COLO829 (cell line): ENCODE measurements at places on chromosomes 7 and 10.

DNA sequence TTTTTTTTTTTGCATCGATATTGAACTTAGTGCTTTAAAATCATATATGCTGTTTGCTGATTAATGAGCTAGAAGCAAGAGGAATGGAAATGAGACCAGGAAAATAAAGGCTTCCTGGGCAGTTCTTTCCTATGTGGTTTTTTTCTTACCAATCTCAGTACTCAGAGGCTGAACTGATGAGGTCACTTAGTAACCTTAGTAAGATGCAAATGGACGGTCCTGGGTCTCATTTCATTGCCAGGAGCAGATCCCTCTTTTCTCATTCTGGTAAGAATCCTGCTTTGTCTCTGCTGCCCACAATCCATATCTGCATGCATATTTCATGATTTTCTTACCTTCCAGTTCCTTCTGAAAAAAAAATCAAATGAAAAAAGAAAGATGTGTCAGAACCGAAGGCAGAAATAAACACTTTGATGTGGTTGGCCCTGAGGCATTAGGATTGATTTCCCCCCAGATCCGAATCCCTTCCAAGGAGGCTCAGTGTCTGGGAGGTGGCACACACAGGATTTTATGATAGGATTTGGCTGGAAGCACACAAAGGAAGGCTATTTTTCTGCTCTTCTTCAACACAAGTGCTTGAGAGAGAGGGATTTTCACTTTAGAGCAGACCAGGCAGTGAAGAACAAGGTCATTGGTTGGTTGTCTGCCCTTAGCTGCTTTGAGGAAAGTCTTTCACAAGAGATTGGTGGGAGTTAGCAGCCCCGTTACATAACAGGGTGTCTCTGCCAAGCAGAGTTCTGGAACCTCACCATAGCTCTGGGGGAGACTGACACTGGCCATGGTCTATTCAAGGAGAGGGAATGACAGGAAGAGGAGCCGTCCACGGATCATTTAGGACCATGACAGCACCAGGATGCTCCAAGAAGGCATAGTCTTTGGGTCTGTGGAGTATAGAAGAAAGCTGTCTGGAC is 150.0 kb downstream of the CAMK1D start:
- no peak for DNase-seq

DNA sequence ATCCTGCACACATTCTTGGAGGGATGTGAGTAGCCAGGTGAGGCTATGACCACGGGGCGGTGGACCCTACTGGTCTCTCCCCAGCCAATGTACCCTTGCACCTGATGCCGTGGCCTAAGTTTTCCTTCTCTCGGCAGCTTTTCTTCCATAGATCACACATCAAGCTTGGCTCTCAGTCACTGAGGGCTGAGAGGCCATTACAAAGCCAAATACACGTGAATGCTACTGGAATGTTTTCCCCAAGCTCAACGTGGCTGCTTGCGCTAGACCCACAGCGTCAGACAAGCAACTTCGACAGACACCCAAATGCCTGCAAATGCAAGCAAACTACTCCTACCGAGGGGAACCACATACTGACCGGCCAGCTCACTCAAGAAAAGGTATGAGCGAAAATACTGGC is 83.1 kb downstream of the PRPF18 start:
- no peak for DNase-seq

- no peak for DNase-seq
Observed at GRCh38 chr7:47778153-47778661, 170.1 kb downstream of the PKD1L1 start.

- peak; percentile 50 for DNase-seq
Observed at GRCh38 chr7:50467817-50468610, 17.9 kb upstream of the FIGNL1 start.

GRCh38 chr7:120966961-120967360 is 16.4 kb downstream of the ING3 start:
- no peak for DNase-seq

- DNase-seq, result no peak
Observed at GRCh38 chr7:144907577-144907976, 71.7 kb upstream of the TPK1 start.

GRCh38 chr7:141013345-141013715 is 1.4 kb downstream of the MRPS33 start:
- DNase-seq, result peak; percentile 37

DNA sequence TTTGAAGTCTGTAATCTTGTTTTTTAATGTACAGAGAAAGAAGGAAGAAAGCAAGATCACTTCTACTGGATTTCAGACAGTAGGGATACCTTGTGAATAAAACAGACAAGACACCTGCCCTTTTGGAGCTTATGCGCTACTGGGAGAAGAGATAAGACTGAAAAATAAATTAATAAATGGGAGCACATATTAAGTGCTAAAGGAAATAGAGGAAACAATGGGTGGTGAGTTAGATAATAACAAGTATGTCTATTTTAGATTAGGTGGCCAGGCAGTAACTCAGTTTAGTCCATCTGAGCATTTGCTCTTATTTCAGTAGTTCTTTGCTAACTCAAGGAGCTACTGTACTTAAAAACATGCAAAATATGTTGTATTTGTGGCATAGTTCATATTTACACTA is 15.9 kb downstream of the MIOS start:
- no peak for DNase-seq

- DNase-seq, result no peak
Observed at GRCh38 chr10:20708305-20708704, 188.8 kb downstream of the NEBL start.

- DNase-seq, result no peak
Observed at GRCh38 chr7:32102432-32102873, 32.2 kb upstream of the PDE1C start.

DNA sequence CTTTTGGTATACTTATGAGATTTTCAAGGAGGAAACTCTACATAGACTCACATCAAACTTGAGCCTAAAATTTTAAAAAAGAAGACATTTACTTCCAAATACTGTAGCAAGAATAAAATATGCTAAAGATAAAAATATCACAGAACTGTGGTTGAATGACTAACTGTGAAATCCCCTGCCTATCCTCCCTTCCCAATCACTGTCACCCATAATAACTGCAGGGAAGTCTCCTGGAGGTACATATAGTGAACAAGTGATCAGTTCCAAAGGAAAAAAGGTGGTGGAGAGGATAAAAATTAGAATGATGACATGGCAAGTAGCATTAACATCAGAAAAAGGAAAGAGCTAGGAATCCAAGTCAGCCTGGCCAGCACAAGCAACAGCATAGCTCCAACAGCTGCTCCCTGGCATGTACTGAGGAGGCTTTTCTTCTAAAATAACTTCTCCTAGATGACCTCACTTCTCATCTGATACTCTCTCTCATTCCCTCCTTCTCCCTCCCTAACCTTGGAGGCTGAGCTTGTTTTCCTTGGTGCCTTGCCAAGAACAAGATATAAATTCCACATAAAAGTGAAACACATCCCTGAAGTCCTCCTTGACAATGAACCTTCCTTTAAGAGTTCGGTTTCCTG is 124.0 kb downstream of the IQUB start:
- DNase-seq, result peak; percentile 81
